ENCODE measurements at places on chromosomes 1 and 21.

DNA sequence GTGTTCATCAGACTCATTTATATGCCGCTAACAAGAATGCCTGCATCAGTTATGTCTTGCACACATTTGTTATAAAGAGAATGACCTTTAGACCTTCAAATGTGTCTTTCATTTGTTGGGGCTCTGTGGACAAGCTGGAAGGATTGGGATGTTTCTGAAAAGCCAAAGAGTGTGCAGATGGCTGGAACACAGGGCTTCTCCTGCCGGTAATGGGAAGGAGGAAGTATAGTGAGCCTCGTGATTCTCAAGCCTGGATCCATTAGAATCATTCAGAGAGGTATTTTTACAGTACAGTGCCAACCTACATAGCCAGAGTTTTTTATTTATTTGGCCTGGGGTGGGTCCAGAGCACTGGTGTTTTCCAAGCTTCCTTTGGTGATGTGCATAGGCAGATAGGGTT, 40.6 kb upstream of the ATP1A1 start:
- DNase-seq, result no peak

DNA sequence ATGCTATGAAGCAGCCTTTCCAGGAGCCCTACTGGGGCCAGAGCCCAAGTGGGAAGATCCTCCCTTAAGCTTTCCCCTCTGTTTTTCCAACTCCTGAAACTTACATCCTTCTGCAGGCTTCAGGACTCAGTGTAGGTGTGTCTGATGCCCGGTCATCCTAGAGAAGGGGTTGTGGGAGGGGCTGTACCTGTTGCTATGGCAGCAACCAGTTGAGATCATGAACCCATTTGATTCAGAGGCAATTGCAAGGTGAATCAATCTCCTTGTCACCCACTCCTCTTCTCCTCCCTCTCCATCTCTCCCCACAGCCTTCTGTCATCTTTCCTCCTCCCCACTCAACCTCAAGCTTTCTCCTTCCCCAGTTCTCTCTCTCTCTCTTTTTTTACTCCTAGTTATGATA, 151.8 kb downstream of the CACNA1E start:
- no peak for DNase-seq

DNA sequence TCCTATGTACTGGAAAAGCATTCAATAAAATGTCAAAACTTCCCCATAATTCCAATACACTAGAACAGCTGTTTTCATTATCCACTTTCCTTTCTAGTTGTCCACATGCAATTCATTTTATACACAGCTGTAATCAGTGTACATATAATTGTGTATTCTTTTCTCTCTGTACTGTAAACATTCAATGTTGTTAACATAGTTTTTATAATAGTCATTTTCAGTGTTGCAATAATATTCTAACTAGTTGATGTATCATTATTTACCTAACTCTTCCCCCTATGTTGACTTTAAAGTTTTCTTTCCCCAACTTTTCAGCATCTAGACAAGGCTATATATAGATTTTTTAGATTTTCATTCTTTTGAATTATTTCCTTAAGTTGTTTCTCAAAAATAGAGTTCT, 44.4 kb downstream of the DIPK1A start:
- no peak for DNase-seq

DNA sequence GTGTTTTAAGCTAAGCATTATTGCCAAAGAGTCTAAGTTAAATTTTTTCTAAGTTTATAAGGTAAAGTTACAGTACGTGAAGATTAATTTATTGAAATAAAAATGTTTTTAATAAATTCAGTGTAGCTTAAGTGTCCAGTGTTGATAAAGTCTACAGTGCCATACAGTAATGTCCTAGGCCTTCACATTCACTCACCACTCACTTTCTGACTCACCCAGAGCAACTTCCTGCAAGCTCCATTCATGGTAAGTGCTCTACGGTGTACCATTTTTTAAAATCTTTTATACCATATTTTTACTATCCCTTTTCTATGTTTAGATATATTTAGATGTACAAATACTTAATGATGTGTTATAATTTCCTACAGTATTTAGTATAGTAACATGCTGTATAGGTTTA, 173.2 kb downstream of the CACNA1E start:
- DNase-seq, result no peak

DNA sequence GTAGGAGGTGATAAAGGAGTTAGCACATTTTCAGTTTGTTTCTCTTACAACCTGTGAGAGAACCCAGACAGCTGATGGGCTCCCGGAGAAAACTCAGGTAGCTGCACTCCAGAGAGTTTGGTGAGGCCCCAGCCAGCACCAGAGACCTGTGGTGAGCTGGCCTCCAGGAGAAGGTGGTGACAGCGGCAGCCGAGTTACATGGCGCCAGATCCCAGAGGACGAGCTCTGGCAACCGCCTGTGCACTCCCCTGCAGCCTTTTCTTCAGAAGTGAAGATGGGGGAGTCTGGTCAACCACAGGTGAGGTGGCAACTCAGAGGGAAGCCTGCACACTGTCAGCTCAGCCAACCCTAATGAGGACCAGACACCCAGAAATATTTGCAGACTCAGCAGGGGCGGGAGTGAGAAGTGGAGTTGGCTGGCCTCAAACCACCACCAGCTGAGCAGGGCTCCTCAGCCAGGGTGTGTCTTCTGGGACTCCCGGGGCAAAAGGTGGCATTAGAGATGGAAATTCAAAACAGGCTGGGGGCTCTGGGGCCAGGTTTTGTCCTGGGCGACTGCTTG, 209.7 kb downstream of the SETD4 start:
- no peak for DNase-seq

- DNase-seq, result no peak
These were observed 297.6 kb downstream of the HHAT start for GRCh38 chr1:210626341-210626740.

DNA sequence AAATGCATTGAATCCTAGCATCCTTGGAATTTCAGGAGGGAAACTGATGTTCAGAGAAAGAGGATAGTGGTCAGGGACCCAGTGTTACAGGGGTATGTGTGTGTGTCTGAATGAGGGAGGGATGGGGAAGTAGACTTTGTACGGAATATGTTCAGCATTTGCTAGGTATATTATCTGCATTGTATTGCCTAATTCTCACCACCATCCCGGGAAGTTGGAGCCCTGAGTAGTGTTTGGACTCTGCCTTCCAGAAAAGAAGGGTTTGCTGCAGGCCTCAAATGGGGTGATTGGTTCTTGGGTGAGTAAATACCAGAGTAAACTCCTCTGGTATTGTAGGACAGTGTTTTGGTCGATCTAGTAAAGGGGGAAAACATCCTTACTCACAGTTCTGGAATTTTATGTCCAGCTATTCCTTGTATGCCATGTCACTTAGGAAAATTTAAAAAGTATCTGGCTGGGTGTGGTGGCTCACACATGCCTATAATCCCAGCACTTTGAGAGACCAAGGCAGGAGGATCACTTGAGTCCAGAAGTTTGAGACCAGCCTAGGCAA, 7.1 kb upstream of the ZNF496 start:
- no peak for DNase-seq

- DNase-seq, result no peak
These were observed 62.1 kb downstream of the MATN1 start for GRCh38 chr1:30661311-30661710.

DNA sequence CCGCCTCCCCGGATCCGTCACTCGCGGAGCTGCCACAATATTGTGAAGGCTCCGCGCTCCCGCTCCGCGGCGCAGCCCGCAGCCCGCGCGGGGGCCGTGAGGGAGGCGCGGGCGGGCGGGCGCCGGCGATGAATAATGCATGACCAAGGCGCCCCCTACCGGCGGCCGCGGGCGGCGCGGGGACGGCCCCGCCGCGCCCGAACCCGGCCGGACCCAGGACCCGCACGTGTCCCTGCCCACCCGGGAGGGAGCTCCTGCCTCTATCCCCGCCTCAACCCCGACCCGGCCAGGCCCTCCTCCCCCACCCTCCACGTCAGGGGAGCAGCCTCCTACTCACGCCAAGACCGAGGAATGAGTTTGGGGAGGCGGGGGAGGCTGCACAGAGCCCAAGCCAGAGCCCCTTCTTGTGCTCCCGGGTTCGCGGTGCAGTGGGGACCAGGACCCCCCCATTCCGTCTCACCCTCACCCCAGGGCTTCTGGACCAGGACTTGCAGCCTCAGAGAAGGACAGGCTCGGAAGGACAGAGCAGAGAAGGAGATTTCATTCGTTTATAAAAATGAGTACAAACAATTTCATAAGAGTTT, 70.8 kb upstream of the CASZ1 start:
- peak; percentile 67 for DNase-seq

DNA sequence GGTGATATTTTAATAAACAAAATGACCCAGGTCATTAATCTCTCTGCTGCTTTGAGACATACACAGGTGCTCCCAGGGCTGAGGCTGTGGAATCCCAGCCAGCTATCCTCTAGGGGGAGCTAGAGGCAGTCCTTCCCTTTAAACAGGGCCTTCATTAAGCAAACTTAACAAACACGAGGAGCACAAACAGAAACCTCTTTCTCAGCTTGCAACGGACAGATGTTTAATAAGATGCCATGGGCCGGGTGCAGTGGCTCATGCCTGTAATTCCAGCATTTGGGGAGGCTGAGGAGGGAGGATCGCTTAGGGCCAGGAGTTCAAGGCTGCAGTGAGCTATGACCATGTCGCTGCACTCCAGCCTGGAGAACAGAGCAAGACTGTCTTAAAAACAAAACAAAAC, 106.7 kb downstream of the HIVEP3 start:
- peak; percentile 37 for DNase-seq

DNA sequence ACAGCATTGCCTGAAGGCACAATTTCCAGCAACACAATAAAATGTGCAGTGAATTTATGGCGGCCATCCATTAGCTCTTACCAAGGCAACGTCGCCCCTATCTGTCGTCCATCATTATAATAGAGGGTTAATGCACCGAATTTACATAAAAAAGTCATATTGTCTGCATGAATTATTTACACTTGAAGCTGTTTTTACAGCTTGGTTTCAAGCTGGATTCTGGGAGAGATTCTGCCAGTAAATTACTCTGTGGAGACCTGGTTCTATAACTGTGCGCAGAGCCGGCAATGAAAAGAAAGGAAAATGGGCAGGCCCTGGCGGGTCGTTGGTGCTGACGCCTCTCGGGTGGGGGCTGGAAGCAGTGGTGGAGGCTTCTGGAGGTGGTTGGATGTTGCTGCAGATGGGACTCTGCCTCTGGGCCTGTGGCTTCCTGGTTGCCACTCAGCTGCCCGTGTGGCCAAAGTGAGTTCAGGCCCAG, 48.9 kb upstream of the POU3F1 start:
- no peak for DNase-seq

DNA sequence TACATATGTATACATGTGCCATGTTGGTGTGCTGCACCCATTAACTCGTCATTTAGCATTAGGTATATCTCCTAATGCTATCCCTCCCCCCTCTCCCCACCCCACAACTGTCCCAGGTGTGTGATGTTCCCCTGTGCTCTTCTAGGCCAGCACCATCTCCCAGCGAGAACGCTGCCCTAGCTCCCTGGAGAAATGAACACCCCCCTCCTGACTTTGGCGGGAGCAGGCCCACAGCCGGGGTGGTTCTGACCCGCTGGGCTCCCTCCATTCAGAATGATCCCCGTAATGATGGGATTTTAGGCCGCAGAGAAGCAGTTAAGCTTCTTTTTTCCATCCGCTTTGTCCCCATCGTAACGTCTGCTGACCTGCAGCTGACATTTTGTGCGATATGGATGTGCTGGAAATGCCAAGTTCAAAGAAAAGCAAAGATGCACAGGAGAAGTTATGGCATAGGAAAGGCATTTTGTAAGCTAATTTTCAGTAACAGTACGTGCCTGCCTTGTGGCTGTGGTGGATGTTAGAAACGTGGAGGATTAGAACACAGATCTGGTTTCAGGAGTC, 39.3 kb downstream of the ELK4 start:
- no peak for DNase-seq

DNA sequence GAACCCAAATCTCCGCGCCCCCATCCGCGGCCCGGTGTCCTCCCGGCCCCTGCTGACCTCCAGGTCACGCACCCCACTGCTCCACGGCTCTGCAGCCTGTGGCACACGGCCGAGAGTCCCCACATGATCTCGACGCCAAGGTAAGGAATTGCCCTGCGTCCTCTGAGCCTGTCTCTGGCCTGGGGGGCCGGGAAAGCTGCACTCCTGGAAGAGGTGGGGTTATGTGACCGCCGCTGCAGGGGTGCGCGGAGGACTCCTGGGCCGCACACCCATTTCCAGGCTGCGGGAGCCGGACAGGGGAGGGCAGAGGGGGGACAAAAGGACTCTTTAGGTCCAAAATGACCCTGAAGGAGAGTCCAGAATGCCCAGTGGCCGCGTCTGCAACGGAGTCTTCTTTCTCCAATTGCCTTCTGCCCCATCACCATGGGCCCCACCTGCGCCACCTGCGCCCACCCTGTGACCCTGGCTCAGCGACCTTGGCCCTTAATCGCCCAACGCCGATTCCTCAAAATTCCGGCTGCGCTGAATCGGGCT, 997 bp upstream of the SIM2 start:
- peak; percentile 24 for DNase-seq

- DNase-seq, result no peak
These were observed 2.7 kb upstream of the F5 start for GRCh38 chr1:169588785-169589485.

DNA sequence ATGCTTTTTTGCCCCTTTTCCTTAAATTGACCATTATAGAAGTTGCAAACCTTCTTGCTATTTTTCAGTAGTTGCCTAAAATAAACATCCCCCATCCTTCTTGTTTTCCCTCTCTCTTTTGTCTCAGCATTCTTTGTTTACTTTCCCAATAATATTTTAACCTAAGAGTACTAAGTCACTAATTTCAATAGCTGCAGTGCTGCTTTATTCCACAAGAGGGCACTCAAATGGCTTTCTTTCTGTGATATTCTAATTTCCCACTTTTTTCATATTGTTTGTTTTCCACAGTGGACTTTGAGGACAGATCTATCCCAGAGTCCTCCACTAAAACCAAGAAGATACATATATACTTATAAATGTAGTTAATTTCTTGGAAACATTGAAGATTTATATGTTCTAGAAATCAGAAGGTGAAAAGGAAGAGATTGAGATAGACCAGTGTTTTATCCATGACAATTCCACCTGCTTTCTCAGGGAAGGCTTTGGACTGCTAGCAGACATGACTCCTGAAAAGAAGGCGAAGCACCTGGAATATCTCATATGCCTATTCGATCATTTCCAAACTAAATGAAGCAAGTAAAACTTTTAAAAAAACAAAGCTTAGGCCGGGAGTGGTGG, 104.8 kb upstream of the GRIK1 start:
- no peak for DNase-seq

GRCh38 chr1:119294722-119295121, 73.9 kb upstream of the HAO2 start:
- no peak for DNase-seq

DNA sequence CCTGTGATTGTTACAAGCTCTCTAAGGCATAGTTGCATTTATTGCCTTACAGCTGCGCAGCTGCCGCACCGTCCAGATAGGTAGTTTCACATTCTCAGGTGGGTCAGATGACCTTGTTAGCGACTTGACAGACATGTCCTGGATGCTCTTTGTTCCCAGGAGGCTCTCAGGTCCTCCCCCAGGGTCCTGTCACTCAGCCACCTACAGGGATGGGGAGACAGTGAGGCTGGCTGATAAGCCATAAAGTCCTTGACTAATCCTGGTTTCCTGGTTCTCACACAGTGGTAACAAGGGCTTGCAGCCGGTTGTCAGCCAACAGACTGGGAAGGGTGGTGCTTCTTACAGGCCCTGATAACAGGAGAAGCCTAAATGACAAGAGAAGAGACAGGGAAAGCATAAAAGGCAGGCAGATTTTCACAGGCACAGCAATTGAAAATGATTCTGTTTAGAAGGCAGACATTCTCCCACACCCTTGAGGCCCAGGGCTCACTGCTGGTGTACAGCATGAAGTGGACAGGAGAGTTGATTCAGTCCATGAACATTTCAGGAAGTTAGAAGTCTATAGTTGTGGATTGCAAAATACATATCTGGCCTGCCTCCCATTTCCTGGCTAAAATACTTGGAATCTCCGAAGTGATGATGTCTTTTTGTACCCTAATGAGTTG, 2.9 kb downstream of the ARF1 start:
- DNase-seq, result no peak
